ENCODE measurements at places on chromosomes 5 and 9.

- no peak for DNase-seq
Measured at GRCh38 chr9:124351672-124352468, 63.4 kb downstream of the PSMB7 start.

DNA sequence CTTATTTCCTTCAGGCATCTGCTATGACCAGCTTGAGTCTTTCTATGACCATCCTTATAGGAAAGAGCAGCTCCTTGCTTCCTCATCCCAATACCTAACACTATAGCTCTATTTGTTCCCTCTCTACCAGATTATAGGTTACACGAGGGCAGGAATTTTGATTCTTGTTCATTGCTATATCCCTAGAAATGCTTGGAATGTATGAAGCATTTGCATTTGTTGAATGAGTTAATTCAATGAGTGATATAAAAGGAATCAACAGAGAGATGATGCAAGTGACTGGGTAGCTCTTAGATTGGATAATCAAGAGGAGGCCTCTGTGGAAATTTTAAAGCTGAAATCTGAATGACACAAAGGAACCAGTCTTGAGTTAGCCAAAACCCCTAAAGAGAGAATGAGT lies 13.9 kb downstream of the ZCCHC9 start:
- DNase-seq, result no peak

GRCh38 chr5:38104497-38105230 lies 153.7 kb upstream of the EGFLAM start:
- DNase-seq, result no peak

- DNase-seq, result no peak
Measured at GRCh38 chr9:93479726-93480125, 26.3 kb upstream of the FAM120AOS start.

DNA sequence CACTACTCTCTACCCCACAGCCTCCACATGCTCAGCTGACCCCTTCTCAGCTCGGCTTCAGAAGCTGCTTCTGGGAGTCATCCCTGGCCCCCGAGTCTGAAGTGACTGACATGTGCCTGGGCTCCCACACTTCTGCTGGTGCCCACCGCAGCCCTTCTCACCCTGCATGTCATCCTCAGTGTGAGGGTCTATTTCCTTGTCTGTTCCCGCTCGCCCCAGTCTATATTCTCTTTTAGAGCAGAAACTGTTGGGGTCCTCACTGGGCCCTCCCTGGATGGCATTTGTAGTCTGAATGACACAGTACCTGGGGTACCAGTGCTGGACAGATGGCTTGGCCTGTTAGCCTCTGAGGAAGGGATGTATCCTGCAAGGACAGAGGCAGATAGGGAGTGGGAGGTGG lies 5.3 kb downstream of the ECSCR start:
- DNase-seq, result no peak

GRCh38 chr9:8206720-8207119 lies 407.1 kb upstream of the DMAC1 start:
- DNase-seq, result no peak

DNA sequence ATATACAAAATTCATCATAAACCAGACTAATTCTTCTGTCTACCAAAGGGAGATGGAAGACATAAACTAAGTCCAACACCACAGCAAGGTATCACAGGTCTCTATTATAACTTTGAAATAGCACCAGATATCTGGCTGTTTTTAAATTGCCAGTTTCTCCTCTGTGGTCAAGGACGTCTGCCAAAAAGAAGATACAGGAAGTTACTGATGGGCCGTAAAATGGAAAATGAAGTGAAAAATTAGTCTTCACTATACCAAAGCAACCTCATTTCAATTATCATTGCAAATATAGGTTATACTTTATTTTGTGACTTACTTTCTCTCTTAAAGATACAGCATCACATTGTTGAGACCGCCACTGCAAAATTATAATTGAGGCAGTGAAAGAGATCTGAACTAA lies 225.5 kb downstream of the NDUFS4 start:
- DNase-seq, result no peak

- peak; percentile 89 for DNase-seq
Measured at GRCh38 chr5:147509710-147510651, at the start of gene DPYSL3. TSS of gene DPYSL3 (minus strand) at chr5:147510068. CDS start at chr5:147509858, 210 bp downstream.

DNA sequence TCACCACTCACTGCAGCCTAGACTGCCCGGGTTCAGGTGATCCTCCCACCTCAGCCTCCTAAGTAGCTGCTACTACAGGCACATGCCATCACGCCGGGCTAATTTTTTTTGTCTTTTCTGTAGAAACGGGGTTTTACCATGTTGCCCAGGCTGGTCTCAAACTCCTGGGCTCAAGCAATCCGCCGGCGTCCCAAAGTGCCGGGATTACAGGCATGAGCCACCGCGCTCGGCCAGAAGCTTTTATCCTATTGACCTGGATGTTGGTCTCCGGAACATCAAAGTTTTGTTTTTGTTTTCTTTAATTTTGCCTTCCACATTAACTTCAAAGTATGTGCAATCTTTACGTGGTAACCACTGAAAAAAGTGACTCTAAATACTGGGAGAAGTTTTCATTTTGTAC lies 42.4 kb upstream of the FST start:
- no peak for DNase-seq

GRCh38 chr9:114282926-114283325 lies 40.0 kb upstream of the ORM1 start:
- DNase-seq, result no peak
